ENCODE measurements at places on chromosomes 7 and 10. TPM values are rescaled to one million over a fixed set of nuclear protein-coding genes. Genes with fewer than 3 reads are reported as not detected.

DNA sequence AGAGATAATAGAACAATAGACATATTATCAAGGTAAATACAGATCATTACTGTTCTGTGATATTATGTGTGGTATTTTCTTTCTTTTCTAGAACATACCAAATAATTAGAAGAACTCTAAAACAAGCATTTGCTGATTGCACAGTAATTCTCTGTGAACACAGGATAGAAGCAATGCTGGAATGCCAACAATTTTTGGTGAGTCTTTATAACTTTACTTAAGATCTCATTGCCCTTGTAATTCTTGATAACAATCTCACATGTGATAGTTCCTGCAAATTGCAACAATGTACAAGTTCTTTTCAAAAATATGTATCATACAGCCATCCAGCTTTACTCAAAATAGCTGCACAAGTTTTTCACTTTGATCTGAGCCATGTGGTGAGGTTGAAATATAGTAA, 185.5 kb downstream of the CFTR start:
- DNase-seq, result no peak
- H3K27ac ChIP-seq, result no peak overlapping the region
- no peaks in the 10 kb centered on the region for H3K4me1 ChIP-seq
- no peaks in the 10 kb centered on the region for H3K36me3 ChIP-seq
- H3K4me3 ChIP-seq, result no peak overlapping the region

DNA sequence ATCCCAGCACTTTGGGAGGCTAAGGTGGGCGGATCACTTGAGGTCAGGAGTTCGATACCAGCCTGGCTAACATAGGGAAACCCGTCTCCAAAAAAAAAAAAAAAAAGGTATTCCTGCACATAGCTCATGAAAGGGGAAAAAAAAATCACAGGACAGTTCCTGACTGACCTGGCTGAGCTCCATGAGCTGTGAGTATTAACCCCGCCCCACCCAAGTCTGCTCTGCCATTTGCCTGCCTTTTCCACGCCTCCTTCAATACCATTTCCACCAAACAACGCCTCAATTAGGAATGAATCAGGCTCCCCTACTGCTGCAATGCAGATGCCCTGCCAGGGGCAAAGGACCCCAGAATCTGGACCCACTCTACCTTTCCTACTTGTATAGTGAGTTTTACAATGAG, 55.0 kb downstream of the PDIA4 start:
- no peak overlapping the region for H3K4me3 ChIP-seq
- no peak overlapping the region for H3K27ac ChIP-seq
- no peak for DNase-seq

GRCh38 chr7:98755138-98755898, 114.5 kb downstream of the TMEM130 start:
- no peak overlapping the region for H3K27ac ChIP-seq
- H3K27me3 ChIP-seq, result no peaks in the 10 kb centered on the region
- H3K4me3 ChIP-seq, result no peak overlapping the region
- no peaks in the 10 kb centered on the region for H3K36me3 ChIP-seq
- peaks cover 6% of the 10 kb centered on the region for H3K4me1 ChIP-seq
- peak; percentile 73 for DNase-seq

Gene ZNF783
- total RNA-seq, result 13.4 TPM

GRCh38 chr10:45463244-45464116, 89.5 kb downstream of the ALOX5 start:
- H3K27me3 ChIP-seq, result no peaks in the 10 kb centered on the region
- H3K27ac ChIP-seq, result no peak overlapping the region
- no peak overlapping the region for H3K4me3 ChIP-seq
- no peaks in the 10 kb centered on the region for H3K4me1 ChIP-seq
- H3K36me3 ChIP-seq, result no peaks in the 10 kb centered on the region

Gene OR2A5
- not detected for total RNA-seq

- no peak overlapping the region for H3K4me3 ChIP-seq
- peaks cover 14% of the 10 kb centered on the region for H3K4me1 ChIP-seq
- no peak for DNase-seq
- no peak overlapping the region for H3K27ac ChIP-seq
Measured at GRCh38 chr10:77609781-77610272, 27.8 kb downstream of the KCNMA1 start.

Gene RASA4B
- 3.3 TPM for total RNA-seq

DNA sequence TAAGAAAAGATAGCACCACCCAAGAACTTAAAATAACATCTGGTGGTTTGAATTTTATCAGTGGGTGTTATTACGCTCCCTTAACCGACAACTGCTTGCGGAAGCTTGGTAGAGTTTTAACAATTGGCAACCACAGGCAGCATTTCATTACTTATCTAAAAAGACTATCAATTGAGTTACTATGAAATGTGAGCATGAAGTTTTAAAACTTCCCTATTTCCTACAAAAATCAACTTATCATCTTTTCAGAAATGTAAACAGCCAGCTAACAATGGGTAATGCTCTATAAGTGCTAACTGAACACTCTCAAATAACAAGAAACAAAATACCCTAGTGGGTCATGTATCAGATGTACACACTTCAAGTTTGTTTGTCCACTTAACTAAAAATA, 68.8 kb downstream of the OSBPL3 start:
- peak overlapping the region; percentile 4 for H3K27ac ChIP-seq
- no peaks in the 10 kb centered on the region for H3K36me3 ChIP-seq
- H3K4me1 ChIP-seq, result peaks cover 37% of the 10 kb centered on the region

DNA sequence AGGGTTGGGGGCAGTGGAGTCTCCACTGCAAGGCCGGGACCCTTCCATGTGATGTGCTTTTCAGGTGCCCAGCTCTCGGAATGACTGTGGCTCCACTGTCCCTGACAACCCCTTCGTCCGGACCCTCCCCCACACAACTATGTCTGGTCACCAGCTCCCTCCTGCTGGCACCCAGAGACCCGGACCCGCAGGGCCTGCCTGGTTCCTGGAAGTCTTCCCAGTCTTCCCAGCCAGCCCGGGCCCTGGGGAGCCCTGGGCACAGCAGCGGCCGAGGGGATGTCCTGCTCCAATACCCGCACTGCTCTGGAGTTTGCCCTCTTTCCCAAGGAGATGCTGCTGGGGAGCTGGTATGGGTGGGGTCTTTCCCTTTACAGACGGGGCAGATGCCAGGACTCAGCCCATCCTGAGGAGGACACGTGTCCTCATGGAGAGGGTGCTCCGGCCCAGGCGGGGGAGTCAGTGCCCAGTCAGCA, 5.5 kb downstream of the ATP6V0E2 start:
- H3K4me1 ChIP-seq, result peaks cover 2% of the 10 kb centered on the region
- H3K27me3 ChIP-seq, result no peaks in the 10 kb centered on the region
- no peak overlapping the region for H3K4me3 ChIP-seq
- no peak overlapping the region for H3K27ac ChIP-seq
- DNase-seq, result no peak

DNA sequence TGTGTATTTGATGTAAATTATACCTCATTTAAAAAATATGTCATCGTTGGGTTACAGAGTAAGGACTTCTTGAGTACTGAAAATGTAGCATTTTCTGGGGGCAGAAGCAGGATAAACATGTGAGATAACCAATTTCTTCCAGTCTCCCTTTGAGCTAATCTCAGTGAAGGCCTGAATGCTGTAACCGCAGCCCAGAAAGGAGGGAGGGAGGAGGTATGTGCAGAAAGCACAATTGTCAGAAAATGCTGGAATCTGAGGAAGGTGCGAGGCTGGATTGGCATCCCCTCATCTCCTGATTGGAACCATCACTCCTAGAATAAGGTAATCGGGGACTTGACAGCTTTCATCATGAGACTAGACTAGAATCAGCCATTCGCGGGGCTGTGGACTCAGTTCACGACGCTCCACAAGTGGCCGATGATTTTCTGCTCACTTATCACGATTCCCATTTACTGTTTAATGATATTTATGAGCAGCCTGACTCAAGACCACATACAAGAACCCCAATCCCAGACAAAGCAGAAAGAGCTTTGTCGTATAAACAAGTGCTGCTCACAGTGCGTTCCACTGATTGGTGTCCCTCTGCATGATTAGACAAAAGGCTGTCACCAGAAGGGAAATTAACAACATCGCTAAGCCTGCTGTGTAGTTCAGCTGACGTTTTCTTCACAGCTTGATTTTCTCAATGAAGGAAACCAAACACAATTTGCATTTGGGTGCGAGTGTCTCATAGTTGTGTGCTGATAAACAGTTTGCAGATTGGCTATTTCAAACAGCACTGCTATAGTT, 93.2 kb downstream of the SVIL start:
- DNase-seq, result no peak
- no peak overlapping the region for H3K27ac ChIP-seq
- H3K36me3 ChIP-seq, result peaks cover 4% of the 10 kb centered on the region
- no peak overlapping the region for H3K4me3 ChIP-seq

GRCh38 chr7:132352800-132353199, 223.5 kb downstream of the PLXNA4 start:
- no peaks in the 10 kb centered on the region for H3K36me3 ChIP-seq
- H3K4me3 ChIP-seq, result no peak overlapping the region
- peaks cover 2% of the 10 kb centered on the region for H3K4me1 ChIP-seq
- DNase-seq, result no peak
- no peak overlapping the region for H3K27ac ChIP-seq

GRCh38 chr10:125980521-125981035, 84.2 kb downstream of the FANK1 start:
- peaks cover 16% of the 10 kb centered on the region for H3K4me1 ChIP-seq
- H3K27ac ChIP-seq, result no peak overlapping the region
- no peaks in the 10 kb centered on the region for H3K27me3 ChIP-seq
- H3K36me3 ChIP-seq, result no peaks in the 10 kb centered on the region
- no peak overlapping the region for H3K4me3 ChIP-seq
- no peak for DNase-seq

Gene RBP3
- not detected for total RNA-seq

Gene CPVL
- total RNA-seq, result not detected

- DNase-seq, result no peak
- no peak overlapping the region for H3K4me3 ChIP-seq
- H3K27me3 ChIP-seq, result no peaks in the 10 kb centered on the region
- no peaks in the 10 kb centered on the region for H3K4me1 ChIP-seq
- peaks cover 5% of the 10 kb centered on the region for H3K36me3 ChIP-seq
Measured at GRCh38 chr7:101832685-101833375, 15.4 kb downstream of the CUX1 start.

Gene GPER1
- 10.3 TPM for total RNA-seq

All from osteoblast (primary cell).